AG04450 (cell line): ENCODE measurements at places on chromosomes 2 and 18.

GRCh38 chr2:225171350-225171749, 129.1 kb upstream of the DOCK10 start:
- no peak for DNase-seq

DNA sequence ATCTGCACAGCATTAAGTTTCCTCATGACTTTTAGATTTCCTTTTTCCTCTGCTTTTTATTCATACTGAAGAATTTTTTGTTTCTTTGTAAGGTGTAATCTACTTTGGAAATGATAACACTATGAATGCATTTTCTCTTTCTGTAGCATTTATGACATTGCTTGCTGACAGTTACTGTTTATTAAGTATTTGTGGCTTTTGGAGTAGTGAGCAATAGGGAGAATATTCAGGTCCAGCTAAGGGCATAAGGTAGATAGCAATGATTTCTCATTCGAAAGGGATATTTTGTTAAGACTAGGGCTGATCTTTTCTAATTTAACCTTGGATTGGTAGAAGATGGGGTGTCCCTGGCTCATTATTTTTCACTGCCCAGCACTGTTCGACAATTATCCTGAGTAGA, 80.3 kb downstream of the XRCC5 start:
- no peak for DNase-seq

DNA sequence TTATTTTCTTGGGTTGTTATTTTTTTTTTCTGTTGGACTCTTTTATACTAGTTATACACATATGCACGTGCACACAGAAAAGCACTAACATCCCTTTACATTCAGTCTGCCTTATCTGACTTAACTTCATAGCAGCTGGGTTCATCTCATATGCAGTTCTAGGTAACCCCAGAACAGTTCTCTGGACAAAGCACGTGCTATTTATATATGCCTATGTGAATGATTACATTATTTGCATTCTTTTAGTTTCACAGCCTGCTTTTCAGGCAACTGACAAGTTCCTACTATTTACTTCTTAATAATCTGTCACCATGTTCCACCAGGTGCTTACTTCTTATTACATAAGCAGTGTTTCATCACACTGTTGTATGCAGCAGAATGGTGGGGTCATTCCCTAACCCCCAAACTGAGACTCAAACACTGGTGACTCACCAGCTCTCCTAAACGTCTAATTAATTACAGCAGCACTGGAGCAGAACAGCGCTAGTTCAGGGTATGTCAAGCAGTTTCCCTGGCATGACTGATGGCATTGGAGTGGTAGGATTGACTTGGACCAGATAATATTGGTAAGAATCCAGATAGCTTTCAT, 372.8 kb downstream of the CLIP4 start:
- DNase-seq = peak; percentile 26

DNA sequence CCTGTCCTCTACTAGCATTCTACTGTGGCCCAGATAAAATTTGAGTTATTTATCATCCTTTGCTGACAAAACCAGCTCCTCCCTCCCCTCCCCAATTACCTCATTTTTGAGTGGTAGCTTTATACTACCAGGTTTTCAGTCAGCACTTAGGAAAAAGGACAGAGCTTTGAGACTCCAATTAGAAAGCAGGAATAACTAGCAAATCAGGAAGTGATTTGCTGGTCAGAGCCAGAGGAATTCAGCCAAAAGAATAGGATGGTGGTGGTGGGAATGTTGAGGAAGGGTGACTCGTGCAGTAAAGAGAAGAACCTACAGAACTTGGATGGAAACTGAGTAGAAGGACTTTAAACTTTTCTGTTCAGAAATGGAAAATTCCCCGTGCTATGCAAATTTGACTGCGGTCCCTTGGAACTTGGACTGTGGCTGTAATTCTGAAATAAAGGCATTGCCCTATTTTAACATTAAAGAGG, 3.7 kb downstream of the MYL12B start:
- DNase-seq = no peak

DNA sequence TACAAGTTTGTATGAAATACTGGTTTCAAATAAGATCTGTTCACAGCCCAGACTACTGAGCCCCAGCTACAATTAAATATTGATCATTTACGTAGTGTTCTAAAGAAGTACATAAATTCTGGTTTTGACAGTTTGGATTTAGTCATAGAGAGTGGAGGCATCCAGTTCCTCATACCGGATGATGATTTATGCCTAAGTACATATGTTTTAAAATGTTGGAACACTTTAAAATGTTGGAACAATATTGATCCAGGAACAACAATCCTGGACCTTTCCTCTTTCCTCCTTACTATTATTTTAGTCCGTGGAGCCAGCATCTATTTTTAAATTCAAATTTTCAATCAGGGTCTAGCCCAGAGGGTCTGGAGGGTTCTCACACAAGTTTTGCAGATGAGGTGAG, 22.8 kb upstream of the TTN start:
- no peak for DNase-seq
